Left renal pelvis (tissue), 4 donors: ENCODE measurements at places on chromosomes 6 and 20. TPM values are rescaled to one million over a fixed set of nuclear protein-coding genes. Genes with fewer than 3 reads are reported as not detected.

DNA sequence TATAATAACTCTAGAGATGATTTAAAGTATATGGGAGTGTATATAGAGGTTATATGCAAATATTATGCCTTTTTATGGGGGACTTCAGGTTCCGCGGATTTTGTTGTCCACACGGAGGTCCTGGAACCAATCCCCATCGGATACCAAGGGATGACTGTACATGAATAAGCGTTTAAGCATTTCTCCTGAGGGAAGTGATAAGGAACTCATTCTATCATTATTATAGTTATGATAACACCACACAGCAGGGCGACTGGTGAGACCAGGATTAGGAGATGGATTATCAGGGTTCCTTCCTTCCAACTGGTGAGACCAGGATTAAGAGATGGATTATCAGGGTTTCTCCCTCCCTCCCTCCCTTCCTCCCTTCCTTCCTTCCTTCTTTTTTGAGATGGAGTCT is 6.6 kb downstream of the ECI2 start:
- DNase-seq: no peak

DNA sequence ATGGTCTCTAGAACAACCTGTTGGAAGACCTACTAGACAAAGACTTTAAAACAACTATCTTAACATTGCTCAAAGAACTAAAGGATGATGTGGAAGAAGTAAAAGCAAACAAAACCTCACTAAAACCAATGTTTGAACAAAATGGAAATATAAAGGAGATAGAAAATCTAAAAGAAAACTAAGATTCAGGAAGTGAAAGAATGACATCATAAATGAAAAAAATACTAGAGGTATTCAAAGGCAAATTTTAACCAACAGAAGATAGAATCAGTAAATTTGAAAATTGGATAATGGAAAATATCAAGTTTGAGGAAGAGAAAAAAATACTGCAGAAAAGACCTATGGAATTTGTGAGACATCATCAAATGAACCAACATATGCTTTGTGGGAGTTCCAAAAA is 914.1 kb upstream of the GJE1 start:
- no peak for DNase-seq

The BPI gene
- polyA plus RNA-seq: 1.3 TPM

- no peak for DNase-seq
These were observed 89.4 kb downstream of the ECT2L start for GRCh38 chr6:138885156-138885819.

The TNF gene
- polyA plus RNA-seq: not detected

- DNase-seq: no peak
These were observed 188.0 kb upstream of the TENT5A start for GRCh38 chr6:81940451-81940985.
